ENCODE measurements at places on chromosomes 12 and 14.

DNA sequence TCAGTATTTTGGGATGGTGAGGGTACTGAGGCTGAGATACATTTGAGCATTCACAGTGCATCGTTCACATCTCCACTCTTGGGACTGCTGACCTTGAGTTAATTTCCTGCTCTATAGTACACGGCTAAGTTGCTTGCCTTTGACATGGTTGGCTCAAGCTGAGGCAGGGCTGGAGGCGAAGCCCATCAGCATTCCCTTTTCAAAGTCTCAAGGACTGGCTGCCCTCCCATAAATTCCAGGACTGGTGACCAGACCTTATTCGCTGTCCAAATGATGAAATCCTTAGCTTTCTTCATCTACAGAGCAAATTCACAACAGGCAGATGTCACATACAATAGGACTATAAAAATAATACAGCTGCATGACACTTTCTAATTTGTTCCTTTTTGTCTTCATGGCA, 85.9 kb downstream of the SSPN start:
- no peak for DNase-seq

DNA sequence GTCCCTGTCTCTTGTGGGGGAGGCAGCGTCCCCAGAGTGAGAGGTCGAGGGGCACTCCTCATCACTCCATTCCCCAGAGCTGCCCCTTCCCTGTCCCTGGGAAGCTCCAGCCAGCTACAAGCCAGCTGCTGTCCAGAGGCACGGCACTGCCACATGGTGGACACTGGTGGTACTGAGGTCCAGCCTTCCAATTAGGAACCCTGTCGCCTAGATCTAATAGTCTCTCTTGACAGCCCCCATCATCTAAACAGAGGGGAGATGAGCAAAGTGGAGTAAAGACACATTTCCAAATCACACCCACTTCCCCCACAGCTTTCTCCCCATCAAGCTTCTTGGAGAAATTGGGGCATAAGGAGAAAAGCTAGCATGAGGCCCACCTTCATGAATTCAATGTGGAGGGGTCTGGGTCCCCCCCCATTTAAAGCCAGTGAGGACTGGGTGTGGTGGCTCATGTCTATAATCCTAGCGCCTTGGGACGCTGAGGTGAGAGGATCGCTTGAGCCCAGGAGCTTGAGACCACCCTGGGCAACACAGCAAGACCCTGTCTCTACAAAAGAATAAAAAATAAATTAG, 2.1 kb upstream of the INHBE start:
- DNase-seq = peak; percentile 68

- DNase-seq = no peak
Measured at GRCh38 chr14:104891121-104891551, 26.1 kb downstream of the CEP170B start.

GRCh38 chr12:68261896-68262295, 8.5 kb upstream of the IL22 start:
- no peak for DNase-seq

DNA sequence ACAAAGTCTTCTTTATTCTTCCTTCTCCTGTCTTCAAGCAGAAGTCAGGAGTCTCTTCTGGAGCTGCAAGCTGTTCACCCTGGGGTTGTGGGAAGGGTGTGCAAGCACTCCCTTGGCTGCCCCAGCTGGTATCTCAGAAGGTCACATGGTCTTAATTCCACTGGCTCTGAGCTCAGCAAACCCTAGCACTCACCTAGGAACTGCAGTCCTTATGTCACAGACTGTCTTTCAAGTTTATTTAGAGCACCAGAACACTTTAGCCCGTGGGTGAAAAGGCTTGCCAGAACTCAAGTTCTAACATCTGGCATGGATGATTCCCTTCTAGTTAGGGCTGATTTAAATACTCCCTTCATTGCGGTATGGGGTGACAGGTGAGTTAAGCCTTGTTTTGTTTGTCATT, 379.0 kb downstream of the CCER1 start:
- DNase-seq = no peak

- no peak for DNase-seq
Measured at GRCh38 chr14:60197629-60198303, 32.6 kb upstream of the DHRS7 start.

DNA sequence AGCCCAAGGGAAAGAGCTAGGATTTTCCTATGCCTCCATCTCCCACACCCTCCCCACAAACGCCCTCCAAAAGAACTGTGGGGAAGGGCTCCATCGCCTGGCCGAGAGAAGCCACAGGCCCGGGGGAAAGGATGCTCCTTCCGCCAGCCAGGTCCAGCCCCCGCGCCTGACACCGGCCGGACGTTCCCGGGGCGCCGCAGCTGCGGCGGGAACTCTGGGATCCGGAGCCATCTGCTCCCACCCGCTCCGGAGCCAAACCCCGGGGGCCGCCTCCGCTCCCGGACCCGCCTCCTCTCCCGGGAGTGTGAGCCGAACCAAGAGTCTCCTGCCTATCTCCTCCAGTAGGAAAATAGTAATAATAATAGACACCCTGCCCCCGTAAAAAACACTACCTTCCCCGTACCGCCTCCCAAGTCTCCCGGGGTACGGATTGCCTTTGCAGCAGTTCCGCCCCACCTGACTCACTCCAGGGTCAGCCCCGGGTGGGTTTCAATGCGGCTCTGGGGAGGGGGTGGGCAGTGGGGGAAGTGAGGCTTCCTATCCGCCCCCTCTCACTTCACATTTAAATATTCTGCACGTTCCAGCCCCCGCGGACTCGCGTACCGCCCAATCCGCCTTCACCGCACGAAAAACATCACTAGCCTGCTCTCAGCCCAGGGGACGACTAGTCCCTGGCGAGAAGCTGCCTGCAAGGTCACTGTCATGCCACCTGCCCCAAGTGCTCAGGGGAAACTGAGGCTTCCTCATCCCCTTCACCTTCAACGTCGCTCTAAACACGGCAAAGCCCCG, 2.4 kb downstream of the AGAP2 start:
- DNase-seq = no peak

- no peak for DNase-seq
Measured at GRCh38 chr12:126558810-126559209, 1493.6 kb downstream of the AACS start.

DNA sequence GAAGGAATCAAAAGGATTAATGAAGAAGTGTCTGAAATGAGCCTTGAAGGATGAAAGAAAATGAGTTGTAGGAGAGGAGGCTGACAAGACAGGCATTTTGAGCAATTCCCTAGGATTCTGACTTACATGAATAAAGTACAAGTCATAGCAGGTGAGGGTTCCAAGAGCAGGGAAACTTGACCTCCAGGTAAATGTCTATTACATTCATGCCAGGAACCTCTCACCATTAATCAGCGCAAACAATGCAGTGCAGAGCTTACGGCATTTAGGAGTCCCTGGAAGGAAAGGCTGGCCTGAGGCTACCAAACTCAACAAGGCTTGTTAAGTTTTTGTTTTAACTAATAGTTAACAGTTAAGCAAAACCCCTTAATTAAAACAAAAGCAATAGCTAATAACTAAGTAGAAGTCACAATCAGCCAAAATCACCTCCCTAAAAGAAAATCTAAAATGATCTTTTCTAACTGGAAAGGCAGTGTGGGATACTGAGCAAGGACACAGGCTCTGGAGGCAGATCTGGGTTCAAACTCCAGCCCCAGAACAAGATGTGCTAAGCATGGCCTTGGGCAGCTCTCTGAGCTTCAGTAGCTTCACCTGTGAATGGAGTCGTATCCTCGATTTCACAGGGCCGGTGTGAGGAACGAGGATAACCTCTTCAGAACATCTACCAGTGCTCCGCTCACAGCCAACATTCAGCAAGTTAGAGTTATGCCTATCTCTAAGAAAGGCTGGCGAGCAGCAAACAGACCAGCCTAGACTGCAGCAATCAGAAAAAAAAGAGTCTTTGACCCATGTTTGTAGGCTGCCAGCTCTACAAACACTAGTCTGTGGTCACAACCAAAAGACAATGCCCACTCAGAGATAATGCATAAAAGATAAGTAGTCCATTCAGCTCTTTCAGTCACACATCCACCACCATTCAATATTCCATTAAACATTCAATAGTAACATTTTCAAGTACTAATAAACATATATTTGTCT, 16.9 kb downstream of the PPTC7 start:
- no peak for DNase-seq

GRCh38 chr14:91177073-91178034, 63.5 kb downstream of the DGLUCY start:
- peak; percentile 90 for DNase-seq

- no peak for DNase-seq
Measured at GRCh38 chr14:95258754-95259593, 60.7 kb downstream of the CLMN start.

GRCh38 chr14:106395456-106396050, 869.2 kb downstream of the TMEM121 start:
- DNase-seq = peak; percentile 61

DNA sequence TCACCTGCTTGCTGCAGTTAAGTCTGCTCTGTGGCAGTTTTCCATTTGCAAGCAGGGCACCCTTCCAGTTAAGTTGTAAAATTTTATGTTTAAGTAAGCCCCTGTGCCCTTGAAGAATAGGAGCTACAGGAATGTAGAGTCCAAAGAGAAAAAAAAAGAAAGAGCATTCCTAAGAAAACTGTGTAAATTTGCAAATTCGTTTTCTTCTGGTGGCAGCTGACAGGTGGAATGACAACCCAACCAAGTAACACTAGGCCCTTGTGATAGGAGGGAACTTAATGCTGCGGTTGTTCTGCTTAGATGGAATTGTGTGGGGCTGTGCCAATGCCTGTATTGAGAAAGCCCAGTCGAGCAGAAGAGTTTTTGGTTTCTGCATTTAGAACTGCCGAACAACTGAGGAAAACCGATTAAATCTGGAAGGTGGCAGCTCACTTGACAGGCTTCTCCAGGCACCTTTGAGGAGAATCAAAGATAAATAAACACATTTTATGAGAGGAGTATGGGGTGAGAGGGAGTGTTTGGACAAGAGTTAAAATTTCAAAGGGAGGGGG, 280.0 kb downstream of the RAD51B start:
- no peak for DNase-seq

GRCh38 chr12:11719678-11720099, 70.2 kb downstream of the ETV6 start:
- no peak for DNase-seq

- DNase-seq = no peak
Measured at GRCh38 chr14:79077096-79077495, 906.9 kb downstream of the NRXN3 start.

DNA sequence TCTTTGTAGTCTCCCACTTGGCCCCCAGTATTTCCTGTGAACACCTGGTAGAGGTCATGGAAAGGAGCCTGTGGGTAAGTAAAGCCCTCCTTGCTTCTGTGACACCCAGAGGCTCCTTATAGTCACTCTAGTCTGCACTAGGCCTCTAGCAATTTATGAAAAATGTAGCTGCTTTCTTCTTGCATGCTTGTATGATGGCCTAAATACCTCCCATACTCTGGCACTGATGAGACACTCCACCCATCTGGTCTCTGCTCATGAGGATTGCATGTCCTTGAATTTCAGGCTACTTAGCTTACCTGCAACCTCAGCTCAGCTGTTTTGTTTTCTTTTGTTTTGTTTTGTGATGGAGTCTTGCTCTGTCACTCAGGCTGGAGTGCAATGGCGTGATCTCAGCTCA, 4.6 kb upstream of the A2ML1 start:
- no peak for DNase-seq

DNA sequence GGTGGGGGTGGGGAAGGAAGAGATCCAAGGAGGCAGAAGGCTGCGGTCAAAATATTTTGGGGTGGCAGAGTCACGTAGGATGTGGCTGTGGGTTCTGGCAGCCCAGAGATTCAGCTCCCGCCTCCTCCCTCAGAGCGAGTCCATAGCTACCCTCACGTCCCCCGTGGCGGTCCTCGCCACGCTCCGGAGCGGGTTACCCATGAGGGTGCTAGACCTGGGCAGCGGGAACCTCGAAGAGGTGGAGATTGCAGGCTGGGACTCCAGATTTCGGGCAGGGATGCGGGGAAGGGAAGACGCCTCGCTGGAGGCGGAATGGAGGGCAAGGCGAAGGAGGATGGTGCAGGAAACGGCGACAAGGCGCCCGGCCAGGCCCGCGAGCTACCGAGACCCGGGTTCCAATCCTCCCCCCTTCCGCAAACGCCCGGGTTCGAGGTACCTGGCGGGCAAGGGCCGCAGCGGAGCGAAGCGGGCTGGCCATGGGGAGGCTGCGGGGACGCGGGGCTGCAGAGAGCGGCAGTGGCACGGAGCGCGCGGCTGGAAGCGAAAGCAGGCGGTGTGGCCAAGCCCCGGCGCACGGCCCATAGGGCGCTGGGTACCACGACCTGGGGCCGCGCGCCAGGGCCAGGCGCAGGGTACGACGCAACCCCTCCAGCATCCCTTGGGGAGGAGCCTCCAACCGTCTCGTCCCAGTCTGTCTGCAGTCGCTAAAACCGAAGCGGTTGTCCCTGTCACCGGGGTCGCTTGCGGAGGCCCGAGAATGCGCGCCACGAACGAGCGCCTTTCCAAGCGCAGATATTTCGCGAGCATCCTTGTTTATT, 46.2 kb downstream of the BCAT1 start:
- DNase-seq = peak; percentile 11

- DNase-seq = no peak
Measured at GRCh38 chr14:70602254-70602653, 1.8 kb upstream of the MED6 start.

DNA sequence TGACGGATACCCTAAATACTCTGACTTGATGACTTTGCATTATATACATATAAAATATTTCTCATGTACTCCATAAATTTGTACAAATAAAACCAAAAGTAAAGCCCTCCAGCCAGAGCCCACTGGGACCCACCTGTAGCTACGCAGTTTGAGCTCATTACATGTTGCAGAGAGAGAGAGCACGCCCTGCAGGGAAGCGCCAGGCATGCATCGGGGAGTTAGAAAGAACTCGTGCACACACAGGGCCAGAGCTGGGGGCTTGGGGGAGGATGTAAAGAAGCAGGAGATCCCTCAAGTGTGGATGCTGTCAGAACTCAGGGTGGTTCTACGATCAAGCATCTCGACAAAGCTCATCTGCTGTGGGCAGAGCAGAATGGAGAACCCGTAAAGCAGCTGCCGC, 178.5 kb upstream of the RTL1 start:
- no peak for DNase-seq

- DNase-seq = no peak
Measured at GRCh38 chr14:72736786-72737559, 156.9 kb downstream of the DPF3 start.

DNA sequence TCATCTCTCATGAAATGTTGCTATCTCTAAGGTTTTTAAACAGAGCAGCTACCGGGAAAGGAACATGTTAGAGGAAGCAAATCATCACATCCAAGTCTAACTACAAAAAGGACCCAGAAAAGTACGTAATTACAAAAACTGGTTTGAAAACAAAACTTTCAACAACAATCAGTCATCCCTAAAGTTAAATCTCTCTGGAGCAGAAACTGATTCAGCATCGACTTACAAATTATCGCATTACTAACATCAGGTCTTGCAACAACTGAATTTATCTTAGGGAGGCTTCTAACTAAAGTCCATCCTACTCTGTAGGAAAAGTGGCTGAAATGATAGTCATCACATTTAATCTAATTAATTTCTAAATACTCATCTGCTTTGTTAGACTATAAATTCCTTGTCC, 137.0 kb downstream of the MED13L start:
- DNase-seq = no peak

DNA sequence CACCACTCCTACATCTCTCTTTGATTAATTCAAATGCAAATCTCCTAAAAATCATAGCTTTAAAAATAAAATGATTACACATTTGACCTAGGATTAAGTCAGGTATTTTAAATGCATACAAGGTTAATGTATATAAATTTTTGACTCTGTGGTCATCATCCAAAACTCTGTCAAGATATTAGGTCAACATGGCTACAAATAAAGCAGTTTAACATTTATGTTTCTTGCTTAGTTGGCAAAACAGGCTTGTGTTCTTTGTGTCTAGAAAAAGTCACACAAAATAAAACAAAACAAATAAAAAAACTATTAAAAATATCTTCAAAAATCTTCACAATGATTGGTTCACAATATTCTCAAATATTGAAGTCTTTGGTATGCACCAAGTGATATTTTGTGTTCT, 473.2 kb downstream of the LRFN5 start:
- no peak for DNase-seq
